Ascending aorta (tissue), 2 donors: ENCODE measurements at places on chromosomes 6 and 20. TPM values are rescaled to one million over a fixed set of nuclear protein-coding genes. Genes with fewer than 3 reads are reported as not detected.

The NRM gene
- total RNA-seq = 25.1 TPM

The FUT9 gene
- total RNA-seq = not detected

The SLC24A3 gene
- 12.9 TPM for total RNA-seq

The PXT1 gene
- not detected for total RNA-seq

The HMGCLL1 gene
- total RNA-seq = 0.21 TPM

DNA sequence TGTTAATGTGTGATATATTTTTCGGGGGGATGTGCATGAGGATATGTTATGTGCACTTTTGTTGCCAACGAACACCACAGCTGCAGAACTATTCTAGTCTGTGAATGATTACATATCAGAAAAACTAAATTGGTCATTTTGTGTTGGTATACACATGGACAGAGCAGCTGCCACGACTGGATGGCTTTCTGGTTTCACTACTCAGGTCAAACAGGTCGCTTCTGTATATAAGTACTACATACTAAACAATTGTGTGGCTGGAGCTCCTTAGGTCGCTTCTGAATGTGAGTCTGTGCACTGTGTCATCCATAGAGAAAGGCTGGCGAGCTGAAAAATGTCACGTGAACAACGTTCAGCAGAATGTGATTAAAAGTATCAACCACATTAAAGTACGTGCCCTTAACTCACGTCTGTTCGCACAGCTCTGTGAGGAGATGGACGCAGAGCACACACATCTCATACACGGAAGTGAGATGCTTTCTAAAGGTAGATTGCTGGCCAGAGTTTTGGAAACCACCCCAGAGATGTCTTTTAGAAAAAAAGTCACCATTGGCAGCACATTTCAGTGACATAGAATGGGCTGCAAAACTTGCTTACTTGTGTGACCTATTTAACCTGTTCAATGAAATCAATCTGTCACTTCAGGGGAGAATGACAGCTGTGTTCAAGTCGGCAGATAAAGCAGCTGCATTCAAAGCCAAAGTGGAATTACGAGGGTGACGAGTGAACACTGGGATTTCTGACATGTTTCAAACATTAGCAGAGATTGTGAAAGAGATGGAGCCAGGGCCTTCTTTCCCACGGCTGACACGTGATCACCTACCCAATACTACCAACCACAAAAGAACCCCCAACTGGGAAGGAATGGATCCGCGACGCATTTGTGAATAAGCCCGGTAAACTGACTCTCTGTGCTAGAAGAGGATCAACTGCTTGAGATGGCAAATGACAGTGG is 176.6 kb downstream of the PDE10A start:
- DNase-seq = no peak

DNA sequence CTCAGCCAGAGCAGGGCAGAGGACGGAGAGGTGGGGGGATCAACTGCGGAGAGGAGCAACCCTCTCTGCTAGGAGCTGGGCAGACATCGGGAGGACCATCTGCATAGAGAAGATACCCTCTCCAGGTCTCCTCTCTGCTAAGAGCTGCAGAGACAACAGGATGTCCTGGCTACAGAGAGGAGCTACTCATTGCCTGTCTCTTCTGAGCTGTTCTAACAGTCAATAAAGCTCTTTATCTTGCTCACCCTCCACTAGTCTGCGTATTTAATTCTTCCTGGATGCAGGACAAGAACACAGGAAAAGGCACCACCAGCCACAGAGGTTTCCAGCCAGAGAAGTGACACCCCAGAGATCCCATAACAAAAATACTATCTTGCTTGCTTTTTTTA is 871.1 kb upstream of the GJE1 start:
- DNase-seq = no peak

- no peak for DNase-seq
Observed at GRCh38 chr6:156425359-156426020, 351.7 kb upstream of the ARID1B start.

GRCh38 chr6:3751077-3751729 is at the start of gene PXDC1:
PXDC1 (minus strand) TSS chr6:3751713; CDS start chr6:3751531, 182 bp downstream.
- no peak for DNase-seq

DNA sequence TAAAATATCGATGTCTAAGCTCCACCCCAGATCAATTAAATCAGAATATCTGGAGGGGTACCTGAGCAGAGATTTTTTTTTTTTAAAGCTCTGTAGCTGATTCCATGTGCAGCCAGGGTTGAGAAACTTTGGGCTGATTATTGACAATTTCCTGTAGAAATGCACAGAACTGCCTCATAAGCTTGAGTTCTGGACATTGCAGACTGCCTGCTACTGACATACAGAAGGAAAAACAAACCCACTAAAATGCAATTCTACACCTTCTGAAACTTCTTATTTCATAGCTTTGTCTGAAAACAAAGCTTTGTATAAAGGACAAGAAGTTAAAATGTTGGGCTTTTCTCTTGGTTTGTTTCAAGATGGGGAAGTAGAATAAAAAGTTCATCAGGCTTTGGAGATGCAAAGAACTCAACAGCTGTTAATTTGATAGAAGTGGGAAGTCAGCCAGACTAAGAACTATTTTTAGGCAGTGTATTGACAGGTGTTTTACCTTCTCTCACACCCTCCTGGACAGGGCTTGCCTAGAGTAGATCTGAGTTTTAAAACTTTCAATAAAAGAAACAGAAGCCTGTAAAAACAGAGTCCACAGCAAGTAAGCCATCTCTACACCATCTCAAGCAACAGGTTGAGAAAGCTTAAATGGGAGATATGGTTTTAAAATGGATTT is 147.7 kb downstream of the KCNQ5 start:
- no peak for DNase-seq

DNA sequence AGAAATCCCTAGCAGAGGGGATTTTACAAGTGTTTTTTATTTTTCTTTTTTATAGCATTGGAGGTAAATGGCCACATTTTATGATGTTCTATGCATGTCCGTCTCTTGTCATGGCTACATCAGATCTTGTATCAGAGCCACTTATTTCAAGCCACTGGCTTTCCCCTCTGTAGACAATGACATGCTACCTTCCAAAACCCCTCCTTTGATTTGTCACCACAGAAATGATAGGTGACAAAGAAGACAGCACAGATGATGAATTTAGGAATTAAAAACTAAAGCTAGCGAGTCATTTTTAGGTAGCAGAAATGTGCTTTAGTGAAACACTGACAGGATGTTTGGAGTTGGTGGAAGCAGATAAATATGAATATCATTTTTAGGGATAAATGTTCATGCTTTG is 20.8 kb downstream of the PLCB1 start:
- DNase-seq = no peak

DNA sequence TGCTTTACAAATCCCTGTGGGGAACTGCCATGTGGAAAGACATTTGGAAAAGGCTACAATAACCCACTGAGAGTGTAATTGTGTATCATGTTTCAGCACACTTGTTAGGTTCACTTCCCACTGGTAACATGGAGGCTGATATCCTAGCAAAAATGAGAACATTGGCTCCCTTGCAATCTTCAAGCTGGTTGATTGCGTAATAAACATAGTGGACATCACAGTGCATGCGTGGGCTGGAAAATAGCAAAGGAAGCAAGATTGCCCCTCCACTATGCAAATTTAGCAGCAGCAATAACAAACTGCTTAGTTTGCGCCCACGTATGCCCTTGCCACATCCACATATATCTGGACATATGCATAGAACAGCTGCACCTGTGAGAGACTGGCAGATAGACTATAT is 410.2 kb downstream of the MEI4 start:
- DNase-seq = no peak

- peak; percentile 52 for DNase-seq
Observed at GRCh38 chr6:31479151-31479932, 18.6 kb upstream of the MICB start.

GRCh38 chr20:5074232-5074674 is 45.5 kb downstream of the PCNA start:
- DNase-seq = no peak

- no peak for DNase-seq
Observed at GRCh38 chr6:20433929-20434328, 32.2 kb downstream of the E2F3 start.

DNA sequence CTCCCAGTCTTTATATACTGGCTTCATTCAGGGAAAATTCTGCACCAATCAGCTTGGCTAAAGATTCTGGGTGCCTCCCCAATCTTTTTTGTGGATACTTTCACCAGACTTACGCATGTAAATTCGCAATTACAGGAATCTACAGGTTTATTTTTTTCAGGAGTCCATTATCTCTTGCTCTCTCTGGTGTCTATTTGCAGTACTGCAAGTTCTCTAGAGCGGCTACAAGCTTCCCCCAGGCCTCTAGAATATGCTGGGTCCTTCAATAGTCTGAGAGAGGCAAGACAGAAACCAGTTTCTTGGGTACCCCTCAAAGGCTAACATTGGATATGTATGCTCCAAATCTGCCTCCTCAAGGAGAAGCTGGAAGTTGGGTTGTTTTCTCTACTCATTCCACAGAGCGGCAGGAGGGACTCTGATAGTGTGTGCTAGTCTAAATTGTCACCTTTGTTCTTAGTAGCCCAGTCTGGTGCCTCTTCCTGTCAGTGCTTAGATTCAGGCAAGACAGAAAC is 58.5 kb downstream of the SUN5 start:
- DNase-seq = no peak

- peak; percentile 64 for DNase-seq
Observed at GRCh38 chr6:17015551-17016381, 86.1 kb upstream of the STMND1 start.

- DNase-seq = no peak
Observed at GRCh38 chr6:113112086-113112485, 745.1 kb upstream of the MARCKS start.
